ENCODE measurements at places on chromosomes 1 and 21.

GRCh38 chr1:211933946-211934714 is 101.2 kb downstream of the INTS7 start:
- no peak for DNase-seq

DNA sequence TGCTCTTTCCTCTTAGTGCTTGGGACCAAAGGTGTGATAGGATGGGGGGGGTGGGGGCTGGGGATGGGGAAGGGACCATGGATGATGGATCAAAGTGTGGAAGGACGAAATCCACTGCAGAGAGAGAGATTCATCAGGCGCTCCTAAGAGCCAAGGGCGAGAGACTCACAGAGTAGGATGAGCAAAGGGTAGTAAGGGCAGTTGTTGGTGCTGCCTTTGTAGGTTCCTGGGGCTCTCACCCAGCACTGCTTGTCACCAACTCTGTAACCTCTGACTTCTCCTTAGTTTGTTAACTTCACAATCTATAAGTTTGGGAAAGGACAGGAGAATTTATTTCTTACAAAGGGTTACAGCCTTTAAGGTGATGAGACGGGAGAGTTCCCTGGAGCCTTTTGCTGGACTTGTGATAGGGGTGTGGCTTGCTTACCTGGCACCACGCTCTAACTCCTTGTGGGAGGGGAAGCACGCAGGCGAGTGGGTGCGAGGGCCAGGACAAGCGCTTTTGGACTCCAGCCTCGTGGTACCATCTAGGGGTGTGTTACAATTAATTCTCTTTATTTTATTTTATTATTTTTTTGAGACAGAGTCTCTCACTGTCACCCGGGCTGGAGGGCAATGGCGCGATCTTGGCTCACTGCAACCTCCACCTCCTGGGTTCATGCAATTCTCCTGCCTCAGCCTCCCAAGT is 1.6 kb upstream of the PDXK start:
- no peak for DNase-seq

DNA sequence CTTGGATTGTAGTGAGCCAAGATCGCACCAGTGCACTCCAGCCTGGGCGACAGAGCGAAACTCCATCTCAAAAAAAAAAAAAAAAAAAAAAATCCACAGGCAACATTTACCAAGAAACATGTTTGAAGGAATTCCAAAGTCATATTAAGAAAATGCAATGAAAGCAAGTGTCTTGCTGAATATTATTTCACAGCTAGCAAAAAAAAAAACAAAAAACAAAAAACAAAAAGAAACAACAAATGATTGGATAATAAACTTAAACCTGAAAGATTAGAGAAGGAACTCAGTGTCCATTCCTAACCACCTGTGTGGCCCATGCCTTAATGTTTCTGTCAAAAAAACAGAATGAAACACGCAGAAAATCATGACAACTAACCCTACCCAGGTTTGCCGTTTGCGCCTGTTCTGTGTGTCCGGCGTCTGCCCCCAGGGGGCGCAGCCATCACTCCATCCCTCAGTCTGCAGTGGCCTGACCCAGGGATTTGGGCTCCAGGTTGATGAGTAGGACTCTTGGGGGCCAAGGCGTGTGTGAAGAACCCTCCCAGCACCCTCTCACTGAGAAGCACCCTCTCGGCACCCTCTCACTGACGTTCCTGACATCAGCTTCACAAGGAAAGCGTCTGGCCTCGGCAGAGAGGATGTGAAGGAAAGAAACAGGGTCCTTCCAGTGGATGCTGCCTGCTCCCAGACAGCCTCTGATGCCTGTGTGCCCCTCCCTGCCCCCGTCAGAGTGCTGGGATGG is 19.2 kb upstream of the PTTG1IP start:
- DNase-seq = peak; percentile 83

GRCh38 chr1:18429654-18430053 is 51.1 kb upstream of the KLHDC7A start:
- DNase-seq = no peak

DNA sequence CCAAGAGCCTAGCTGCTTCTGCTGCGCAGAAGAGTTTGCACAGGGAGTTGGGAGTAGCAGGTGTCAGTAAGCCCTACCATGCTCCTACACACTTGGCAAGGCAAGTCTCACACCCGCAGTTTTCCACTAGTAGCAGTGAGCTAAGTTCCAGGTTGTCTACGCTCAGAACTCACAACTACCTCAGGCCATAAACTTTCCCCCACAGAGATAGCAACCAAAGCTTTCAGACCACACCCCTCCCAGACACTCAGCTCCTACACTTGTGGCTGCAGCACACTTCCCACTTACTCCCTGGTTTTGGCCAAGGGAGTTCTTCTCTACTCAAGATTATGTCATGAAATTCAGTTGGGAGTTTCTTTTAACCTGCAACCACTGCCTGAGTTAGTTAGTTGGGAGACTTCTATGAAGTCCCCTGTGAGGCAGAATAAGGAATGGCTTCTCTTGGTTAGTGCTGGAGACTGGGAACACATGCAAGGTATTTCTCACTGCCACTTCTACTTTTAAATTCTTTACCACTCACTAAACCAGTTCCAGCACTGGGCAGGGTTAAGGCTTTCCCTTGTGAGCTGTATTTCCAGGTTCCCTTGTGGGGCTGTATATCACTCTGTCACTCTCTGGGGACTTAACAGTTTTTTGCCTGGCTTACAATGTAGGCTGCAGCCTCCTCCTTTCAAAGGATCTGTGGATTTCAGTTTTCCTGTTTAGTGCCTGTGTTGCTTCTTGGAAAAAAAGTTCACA is 18.3 kb upstream of the MAB21L3 start:
- DNase-seq = no peak

DNA sequence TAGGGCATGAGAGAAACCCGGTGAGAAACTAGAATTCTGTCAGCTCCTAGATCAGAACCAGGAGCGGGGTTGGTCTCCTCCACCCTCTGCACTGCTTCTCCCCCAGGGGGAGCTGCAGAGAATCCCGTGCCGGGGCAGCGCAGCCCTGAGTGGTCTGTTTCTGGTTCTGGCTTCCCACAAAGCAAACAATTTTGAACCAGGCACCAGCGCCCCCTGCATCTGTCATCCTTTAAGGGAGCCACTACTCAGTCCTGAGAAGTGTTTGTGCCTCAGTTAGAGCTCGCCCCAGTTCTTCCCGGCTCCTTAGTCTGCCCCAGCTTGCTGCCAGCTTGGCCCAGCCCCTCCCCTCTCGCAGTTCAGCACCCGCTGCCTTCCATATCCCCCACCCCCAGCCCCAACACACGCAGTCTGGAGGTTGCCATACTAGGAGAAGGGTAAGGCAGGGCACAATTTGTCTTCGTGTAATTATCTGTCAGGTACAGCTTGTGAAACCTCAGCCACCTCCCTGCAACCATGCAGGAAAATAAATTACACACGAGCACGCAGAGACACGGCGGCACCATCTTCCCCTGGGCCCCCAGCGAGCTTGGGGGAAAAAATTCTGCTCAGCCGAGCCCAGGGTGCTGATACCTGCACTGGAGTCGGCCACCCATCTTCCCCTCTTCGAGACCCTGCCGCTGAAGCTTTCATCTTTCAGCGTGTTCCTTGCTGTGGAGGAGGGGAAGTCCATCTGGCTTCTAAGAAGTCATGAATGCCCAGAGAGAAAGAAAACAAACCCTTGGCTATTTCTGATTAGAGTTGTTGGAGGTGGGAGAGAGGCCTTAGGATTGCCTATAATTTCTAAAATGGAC is 62.6 kb upstream of the CD1D start:
- no peak for DNase-seq

- DNase-seq = no peak
These were observed 34.3 kb upstream of the CACYBP start for GRCh38 chr1:174965362-174966007.

- DNase-seq = no peak
These were observed 708 bp downstream of the CDA start for GRCh38 chr1:20589331-20590278.

DNA sequence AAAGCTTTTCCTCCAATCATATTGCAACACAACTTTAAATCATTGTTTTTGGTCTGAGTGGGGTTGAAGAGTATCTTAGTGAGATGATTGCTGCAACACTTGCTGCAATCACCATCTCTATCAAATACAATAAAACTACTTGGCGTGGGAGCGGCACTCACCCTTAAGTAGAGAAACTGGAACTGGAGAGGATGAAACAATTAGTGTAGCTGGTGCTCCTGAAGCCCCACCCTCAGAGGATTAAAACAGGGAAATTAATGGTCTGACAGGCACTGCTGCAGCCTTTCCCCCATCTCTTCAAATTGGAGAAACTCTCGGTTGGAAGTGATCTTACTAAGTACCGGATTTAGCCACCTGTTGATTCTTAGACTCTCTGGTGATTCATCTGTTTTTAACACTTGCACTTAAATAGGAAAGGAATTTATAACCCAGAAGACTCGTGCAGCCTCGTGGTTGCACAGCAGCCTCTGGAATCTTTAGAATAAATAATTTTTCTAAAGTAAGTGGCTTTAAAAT is 80.5 kb upstream of the KIF26B start:
- no peak for DNase-seq

DNA sequence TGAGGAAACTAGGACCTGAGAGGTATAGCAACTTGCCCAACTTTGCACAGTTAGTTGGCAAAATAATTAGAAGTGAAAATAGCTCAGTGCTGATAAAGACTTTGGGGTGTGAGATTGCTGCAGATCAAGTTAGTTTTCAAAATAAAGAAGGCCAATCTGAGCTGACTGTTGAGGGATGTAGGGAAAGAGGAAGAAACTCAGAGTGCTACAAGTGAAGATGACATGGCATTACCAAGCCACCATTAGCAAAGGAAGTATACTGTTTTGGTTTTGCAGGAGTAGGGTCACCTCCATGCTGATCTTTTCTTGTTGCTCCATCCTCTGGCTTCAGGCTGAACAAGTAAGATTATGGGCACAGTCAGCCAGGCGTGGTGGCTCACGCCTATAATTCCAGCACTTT is 78.7 kb upstream of the ADAM30 start:
- no peak for DNase-seq

- DNase-seq = no peak
These were observed 175.0 kb upstream of the TNR start for GRCh38 chr1:175918364-175918801.

DNA sequence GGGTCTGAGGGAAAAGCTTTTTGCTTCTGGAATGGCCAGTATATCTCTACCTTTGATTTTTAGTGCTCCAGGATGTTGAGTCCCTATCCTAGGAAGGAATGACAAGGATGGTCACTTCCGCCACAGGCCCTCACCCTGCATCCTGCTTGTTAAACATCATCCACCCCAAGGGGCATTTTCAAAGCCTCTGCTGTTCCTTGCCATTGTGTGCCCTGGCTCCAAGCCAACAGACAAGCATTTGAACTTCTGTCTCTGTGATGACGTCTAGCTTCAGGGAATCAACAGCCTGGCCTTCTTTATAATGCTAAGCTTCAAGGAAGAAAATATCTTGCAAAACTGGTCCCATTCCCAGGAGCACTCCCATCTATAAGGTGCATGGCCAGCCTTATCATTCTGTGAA is 12.3 kb upstream of the JAM2 start:
- DNase-seq = no peak

- DNase-seq = no peak
These were observed 206.2 kb upstream of the PTBP2 start for GRCh38 chr1:96515430-96515829.

GRCh38 chr1:167196166-167196565 is 24.5 kb upstream of the POU2F1 start:
- DNase-seq = no peak

DNA sequence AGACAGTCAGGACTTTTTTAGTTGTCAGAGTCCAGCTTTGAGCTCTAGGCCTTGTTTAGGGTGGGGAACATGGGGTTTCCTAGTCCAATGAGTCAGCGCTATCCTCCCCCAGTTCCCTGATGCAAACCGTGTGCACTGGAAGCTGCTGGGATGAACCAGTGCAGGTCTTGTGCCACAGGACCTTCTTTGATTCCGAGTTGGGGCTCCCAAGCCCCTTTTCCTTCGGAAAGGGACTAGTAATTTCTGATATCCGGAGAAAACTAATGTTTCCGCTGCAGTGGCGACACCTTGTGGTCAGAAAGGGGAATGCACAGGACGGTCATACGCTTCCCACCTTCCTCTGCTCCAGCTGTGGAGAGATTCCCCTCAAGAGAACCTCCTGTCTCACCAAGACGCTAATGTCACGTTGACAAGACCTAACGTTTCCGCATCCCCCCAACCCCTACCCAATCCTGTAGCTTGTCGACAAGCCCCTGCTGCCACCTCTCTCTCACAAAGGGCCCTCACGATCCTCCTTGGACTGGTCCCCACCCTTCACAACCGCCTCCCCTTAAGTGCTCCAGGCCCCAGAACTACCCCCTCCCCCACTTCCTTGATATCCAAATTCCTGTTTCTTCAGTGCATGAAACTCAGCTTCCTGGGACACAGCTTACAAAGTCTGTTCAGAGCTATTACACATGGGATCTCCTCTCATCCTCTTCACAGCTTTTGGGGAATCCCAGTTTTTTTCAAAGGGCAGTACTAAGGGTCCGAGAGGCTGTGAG is 30.9 kb downstream of the GPA33 start:
- peak; percentile 84 for DNase-seq

DNA sequence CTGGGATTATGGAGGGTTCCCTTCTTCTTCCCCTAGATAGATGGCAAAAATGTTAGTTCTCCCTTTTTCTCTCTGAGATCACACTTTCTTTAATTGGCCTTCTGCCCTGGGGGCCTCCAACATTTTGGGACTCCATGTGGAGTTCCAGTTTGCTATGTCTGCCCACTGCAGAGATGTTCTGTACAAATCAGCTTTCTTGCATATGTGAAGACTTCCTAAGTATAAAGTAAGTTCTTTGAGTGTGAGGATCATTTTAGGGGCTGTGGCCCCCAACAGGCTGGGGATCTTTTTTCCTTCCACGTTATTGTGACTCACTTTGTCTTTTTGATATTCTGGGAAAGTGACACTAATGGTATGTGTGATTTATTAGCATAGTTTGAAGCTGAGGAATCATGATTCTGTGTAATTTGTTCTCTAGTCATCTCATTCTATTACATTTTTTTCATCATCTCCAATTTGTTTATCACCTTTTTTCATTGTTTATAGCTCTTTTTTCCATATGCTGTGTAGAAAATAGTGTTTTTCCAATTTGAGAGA is 48.2 kb downstream of the HHAT start:
- DNase-seq = no peak

- no peak for DNase-seq
These were observed 68.7 kb upstream of the MPC2 start for GRCh38 chr1:168005529-168005928.

GRCh38 chr21:19489930-19490329 is 1086.3 kb upstream of the TMPRSS15 start:
- DNase-seq = no peak

- no peak for DNase-seq
These were observed 38.0 kb upstream of the RWDD3 start for GRCh38 chr1:95196017-95196416.

GRCh38 chr1:201224666-201225370 is 34.2 kb downstream of the IGFN1 start:
- DNase-seq = no peak
